ENCODE measurements at places on chromosomes 5 and 9. TPM values are rescaled to one million over a fixed set of nuclear protein-coding genes. Genes with fewer than 3 reads are reported as not detected.

ACTBL2 gene
- total RNA-seq, result 2.2 TPM

LOX gene
- 14.9 TPM for total RNA-seq

DNA sequence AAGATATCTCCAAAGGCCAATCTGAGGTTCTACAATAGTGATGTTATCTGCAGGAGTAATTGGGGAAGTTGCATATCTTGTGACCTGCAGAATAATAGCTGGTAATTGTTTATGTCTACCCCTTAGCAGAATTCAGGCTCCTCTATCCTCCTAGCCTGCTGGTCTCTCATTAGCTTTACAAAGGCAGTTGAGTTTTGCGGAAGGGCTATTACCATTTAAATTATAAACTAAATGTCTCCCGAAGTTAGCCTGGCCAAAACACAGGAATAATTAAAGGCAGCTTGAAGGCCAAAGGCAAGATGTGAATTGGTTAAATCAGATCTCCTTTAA, 168.7 kb downstream of the TTC39B start:
- DNase-seq, result no peak

DNA sequence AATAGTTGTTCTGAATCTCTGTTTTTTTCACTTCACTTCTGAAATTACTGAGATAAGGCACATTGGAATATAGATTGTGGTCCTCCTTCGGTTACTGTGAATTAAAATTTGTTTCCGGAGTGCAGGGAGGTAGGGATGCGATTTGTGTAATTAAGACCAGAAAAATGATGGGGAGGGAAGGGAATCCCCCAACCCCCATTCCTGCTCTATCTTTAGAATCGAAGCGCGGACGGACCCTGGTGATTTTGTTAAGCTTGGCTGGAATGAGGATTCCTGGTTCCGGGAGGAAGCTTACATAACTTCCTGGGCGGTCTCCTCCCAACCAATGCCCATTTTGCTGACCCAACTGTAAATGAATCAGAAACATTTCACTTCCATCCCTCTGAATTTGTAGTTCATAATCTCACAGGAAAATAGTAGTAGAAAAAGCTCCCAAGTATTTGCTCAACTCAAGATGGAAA, 220.1 kb upstream of the MSX2 start:
- no peak for DNase-seq

DNA sequence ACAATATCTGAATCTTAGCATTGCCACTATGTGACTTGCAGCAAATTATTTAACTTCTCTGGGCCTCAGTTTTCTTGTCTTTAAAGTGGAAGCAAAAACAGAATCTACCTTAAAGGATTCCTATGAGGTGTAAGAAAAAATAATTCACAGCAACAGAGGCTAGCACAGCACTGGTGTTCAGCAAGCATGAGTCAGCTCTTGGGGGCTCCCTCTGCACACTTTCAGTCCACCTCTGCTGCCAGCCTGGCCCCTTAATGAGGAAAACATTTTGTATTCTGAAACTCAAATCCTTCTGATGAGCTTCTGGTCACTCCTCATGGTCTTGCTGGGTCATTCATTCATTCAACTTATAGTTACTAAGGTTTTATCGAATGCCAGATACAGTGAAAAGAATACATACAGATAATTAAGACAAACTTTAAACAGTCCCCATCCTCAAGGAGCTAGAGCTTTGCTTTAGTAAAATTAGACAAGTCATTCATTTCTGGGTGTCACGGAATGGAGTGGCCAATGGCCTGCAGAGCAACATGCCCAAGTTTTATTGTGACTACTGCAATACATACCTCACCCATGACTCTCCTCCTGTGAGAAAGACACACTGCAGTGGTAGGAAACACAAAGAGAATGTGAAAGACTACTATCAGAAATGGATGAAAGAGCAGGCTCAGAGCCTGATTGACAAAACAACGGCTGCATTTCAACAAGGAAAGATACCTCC, 26.8 kb upstream of the IQGAP2 start:
- DNase-seq, result no peak

DNA sequence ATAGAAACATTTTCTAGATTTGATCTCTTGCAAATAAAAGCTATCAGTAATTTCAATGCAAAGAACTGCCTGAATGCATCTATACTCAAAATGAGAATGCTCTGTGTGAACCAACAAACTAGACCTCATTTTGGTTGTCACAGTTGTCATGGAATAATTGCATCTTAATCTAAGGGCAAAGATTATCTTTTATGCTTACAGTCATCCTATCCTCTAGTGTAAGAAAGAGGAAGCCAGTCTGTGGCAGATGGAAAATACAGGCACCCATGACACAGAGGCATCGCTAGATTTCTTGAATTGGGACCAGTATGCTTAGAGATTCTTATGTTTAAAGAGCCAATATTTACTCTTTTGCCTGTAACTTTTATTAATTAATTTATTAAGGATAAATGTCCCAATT, 95.0 kb downstream of the MACIR start:
- no peak for DNase-seq

GRCh38 chr5:115869256-115869795, 27.6 kb downstream of the AP3S1 start:
- no peak for DNase-seq

- DNase-seq, result no peak
Observed at GRCh38 chr5:18712936-18713485, 1078.8 kb downstream of the TAF11L14 start.

DNA sequence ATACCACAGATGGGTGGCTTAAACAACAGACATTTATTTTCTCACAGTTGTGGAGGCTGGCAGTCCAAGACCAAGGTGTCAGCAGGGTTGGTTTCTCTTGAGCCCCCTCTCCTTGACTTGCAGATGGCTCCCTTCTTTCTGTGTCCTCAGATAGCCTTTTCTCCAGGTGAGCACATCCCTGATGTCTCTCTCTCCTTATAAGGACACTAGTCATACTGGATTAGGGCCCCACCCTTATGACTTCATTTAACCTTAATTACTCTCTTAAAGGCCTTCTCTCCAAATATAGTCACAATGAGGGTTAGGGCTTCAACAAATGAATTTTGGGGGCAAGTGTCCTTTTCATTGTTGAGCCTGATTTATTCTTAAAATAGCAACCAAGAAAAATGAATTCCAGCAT, 14.7 kb downstream of the PTGER4 start:
- no peak for DNase-seq

GRCh38 chr9:100394816-100395215, 32.1 kb upstream of the MSANTD3 start:
- DNase-seq, result no peak

GRCh38 chr9:73647560-73647959, 495.9 kb downstream of the ANXA1 start:
- no peak for DNase-seq

- no peak for DNase-seq
Observed at GRCh38 chr9:136059321-136059791, 35.7 kb downstream of the NACC2 start.
